ENCODE measurements at places on chromosomes 1 and 21.

DNA sequence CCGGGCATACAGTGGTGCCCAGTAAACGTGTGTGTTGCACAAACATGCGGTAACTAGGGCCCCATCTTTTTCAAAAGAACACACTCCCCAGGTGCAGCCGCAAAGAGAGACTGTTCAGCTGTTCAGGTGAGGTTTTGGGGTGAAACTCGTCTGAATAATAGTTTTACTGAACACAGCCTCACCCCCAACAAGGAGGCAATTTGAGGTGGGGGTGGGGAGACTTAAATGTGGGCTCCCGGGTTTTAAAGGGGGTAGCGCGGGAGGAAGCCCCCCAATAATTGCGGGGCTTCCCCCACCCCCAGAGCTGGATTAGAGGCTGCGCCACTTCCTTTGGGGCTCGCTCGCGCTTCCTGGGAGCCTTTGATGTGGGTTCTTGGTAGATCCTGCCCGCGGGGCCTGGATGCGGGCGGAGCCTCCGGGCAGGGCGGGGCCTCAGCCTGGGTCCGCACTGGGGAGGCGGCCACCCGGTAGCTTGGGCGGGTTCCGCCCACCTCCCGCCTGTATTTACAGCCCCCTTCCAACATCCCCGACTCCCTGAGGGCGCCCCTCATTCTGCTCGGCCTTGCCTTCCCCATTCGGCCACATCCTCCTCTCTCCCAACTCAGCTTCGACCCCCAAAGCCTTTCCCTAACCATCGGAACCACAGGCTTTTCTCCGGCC, 6.4 kb upstream of the EPHA2 start:
- no peak for DNase-seq

DNA sequence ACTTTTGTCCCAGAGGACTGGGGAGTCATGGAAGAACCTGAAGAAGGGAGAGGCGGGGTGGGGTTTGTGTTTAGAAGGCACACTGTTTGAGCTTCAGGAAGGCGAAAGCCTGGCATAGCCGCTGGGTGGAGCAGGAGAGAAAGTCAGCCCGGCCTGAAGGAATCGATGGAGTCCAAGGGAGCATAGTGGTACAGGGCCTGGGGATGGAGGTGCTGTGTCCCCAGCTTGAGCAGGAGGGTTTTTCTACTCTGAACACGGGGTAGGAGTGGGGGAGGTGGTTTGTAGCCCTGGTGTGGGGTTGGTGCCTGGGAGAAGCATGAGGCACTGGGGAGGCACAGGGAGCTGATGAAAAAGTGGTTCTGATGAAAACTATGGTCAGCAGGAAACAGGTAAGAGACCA, 4.7 kb upstream of the CCDC24 start:
- no peak for DNase-seq

- DNase-seq, result no peak
Observed at GRCh38 chr1:206505702-206506355, 1.5 kb upstream of the RASSF5 start.

GRCh38 chr21:46145840-46146691, 9.3 kb downstream of the FTCD start:
- no peak for DNase-seq

DNA sequence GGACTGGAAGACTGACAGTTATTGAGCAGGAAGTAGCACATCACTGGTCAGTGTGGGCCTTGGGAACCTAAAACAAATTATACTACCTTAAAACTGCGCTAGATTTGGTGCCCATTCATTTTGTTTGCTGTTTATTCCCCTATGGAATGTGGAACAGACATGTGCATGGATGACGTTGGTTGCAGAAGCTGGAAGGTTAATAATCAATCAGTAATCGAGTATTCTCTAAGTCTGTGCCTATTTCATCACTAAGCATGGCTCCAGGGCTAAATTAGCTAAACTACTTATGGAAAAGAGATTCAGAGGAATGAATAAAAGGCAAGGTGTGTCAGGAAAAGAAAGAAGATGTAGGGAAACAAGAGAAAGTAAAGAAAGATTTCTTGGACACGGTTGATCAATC, 33.5 kb upstream of the DPT start:
- DNase-seq, result no peak

- no peak for DNase-seq
Observed at GRCh38 chr21:39951183-39952101, 84.2 kb downstream of the PCP4 start.

GRCh38 chr1:171292799-171293198, 21.2 kb upstream of the FMO4 start:
- peak; percentile 89 for DNase-seq

DNA sequence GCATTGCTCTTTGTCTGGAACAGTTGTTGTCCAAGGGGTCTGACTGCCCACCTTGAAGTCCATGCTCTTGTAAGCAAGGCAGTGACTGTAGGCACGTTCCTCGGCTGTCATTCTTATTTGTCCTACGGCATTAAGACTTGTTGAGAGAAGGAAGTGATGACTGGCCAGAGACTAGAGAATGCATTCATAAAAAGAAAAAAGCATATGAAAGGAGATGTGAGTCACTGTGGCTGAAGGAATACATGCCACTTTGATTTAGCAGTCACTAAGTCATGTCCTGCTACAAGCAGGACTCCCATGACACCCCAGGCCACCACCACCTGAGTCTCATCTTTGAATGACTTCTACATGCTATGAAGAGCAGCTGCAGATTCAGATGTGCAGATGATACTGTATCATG, 50.5 kb downstream of the CNN3 start:
- DNase-seq, result no peak

- no peak for DNase-seq
Observed at GRCh38 chr21:26655460-26655859, 82.4 kb upstream of the CYYR1 start.

DNA sequence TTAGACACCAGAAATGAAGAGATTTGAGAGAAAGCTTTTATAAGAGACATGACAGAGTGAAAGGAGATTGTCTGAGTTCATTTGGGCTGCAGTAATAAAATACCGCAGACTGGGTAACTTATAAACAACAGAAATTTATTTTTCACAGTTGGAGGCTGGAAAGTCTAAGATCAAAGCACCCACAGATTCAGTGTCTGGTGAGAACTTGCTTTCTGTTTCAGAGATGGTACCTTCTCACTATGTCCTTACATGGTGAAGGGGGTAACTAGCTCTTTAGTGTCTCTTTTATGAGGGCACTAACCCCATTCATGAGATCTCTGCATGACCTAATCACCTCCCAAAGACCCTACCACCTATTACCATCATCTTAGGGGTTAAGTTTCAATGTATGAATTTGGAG, 30.9 kb upstream of the FCRL4 start:
- DNase-seq, result no peak

DNA sequence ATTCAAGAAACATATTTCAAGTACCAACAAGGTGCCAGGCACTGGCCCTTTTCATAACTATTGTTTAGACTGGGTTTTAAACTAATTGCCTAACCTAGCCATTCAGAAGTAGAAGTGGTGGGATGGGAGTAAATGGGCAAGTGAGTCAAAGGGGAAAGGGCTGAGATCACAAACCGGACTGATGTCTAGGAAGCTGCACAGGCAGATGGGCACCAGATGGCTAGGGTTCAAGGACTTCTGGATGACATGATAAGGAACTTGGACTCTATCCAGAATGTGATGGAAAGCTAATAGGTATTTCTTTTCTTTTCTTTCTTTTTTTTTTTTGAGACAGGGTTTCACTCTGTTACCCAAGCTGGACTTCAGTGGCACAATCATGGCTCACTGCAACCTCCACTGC, 46.6 kb downstream of the LYST start:
- no peak for DNase-seq

DNA sequence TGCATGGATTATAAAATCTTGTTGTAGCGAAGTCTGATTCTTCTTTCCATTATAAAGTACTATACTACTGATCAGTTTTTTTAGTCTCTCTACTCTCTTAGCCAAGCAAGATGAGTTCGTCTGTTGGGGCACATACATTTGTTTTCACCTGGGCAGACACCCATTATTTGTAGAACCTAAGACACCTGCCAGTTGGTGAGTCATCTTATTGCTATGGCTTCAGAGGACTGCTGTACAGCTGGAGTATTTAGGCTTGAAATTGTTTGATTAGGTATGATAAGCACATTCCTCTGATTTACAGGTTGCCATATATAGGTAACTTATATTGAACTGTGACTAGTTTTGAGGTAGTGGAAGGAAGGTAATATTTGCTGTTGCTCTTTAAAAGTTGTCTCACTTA, 17.2 kb downstream of the RBM15 start:
- no peak for DNase-seq

DNA sequence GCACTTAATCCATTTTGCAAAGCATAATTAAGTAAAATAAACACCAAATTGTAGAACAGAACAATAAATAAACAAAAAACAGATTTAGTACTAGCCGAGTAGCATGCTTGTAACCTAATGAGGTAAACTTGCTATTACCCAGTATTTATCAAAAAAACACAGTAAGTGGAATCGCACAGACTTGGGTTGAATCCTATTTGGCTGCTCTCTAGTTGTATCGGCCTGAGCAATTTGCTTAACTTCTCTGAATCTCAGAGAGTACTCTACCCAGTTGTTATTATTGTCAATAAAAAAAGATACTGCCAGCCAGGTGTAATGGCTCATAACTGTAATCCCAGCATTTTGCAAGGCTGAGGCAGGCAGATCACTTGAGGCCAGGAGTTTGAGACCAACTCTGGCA, 664.3 kb downstream of the ADGRL2 start:
- no peak for DNase-seq

DNA sequence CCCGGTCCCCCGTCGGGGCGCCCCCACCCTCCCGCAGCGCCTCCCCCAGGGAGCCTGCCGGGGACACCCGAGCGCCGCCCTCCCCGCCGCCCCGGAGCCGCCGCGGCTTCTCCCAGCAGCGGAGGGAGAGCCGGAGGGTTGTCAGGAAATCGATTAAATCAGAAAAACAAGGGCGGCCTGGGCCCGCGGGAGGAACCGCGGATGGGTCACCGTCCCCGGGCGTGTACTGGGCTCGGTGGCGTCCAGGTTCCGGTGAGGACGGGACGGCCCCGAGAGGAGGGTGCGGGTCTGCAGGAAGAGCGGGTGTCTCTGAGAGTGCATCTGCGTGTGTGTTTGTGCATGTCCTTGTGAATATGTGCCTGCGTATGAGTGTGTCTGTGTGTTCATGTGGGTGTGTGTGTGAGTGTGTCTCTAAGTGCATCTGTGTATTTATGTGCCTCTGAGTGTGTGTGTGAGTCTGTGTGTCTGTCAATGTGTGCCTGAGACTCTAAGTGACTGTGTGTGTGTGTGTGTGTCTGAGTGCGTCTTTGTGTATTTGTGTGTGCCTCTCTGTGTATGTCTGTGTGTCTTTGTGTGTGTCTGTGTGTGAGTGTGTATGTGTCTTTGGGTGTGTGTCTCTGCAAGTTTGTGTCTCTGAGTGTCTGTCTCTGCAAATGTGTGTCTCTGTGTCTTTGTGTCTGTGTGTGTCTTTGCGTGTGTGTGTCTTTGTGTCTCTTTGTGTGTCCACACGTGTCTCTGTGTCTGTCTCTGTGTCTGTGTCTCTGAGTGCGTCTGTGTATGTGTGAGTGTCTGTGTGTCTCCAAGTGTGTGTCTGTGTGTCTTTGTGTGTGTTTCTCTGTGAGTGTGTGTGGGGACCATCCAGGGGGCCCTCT, 1.1 kb downstream of the SPSB1 start:
- DNase-seq, result no peak

GRCh38 chr1:232166942-232167341, 463.0 kb downstream of the SIPA1L2 start:
- DNase-seq, result no peak

GRCh38 chr1:47725511-47725991, 271.6 kb downstream of the TRABD2B start:
- no peak for DNase-seq

DNA sequence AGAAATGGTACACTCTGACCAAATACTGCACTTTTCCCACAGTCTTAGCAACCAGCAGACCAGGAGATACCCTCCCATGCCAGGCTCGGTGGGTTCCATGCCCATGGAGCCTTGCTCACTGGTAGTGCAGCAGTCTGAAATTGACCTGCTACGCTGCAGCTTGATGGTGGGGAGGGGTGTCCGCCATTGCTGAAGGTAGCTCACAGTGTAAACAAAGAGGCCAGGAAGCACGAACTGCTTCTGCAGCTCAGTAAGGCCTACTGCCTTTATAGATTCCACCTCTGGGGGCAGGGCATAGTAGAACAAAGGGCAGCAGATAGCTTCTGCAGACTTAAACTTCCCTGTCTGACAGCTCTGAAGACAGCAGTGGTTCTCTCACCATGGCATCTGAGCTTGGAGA, 12.3 kb upstream of the IFI44L start:
- no peak for DNase-seq

DNA sequence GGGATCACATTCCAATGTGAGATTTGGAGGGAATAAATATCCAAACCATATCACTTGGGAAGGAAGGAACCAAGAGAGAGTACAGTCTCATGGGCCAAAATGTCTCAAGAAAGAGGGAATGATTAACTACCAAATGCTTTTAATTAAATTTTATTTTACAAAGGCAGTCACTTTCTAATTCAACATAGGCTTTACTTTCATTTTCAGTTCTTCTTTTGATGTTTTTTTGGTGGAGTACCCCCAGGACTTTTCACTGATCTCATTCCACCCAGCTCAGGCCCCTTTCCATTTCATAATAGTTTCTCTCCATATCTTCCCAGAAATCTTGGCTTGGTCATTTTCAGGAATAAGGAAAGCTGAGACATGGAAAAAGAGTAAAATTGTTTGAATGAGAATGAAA, 5.1 kb upstream of the SLAMF7 start:
- no peak for DNase-seq

- DNase-seq, result no peak
Observed at GRCh38 chr1:195851804-195852203, 756.4 kb downstream of the KCNT2 start.

DNA sequence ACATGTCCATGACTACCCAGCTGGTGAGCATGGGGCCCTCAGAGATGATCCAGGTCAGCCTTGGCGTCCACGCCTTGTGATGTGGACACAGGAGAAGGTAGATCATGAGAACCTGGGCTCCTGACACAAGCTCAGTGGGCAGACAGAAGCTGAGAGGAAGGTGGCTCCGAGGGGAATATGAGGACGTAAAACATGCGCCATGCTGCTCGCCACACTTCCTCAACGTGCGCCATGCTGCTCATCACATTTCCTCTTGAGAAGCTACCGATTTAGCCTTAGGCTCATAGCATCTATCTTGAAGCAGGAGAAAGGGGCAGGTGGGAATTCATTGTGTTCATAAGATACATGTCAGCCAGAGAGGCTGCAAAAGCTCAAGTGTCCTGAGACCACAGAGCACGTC, 176.9 kb downstream of the KAZN start:
- DNase-seq, result no peak

- DNase-seq, result no peak
Observed at GRCh38 chr1:28986306-28986910, 72.0 kb downstream of the EPB41 start.

Data from GM04504 (cell line).